ENCODE measurements at places on chromosomes 1 and 21. TPM values are rescaled to one million over a fixed set of nuclear protein-coding genes. Genes with fewer than 3 reads are reported as not detected.

The CFAP107 gene
- total RNA-seq, result not detected

The CNKSR1 gene
- 3.6 TPM for total RNA-seq

The DYRK1A gene
- total RNA-seq, result 73.5 TPM

The HFM1 gene
- total RNA-seq, result 7.1 TPM

The DCST2 gene
- total RNA-seq, result 1.3 TPM

The PTPN14 gene
- total RNA-seq, result 26.4 TPM

The S100B gene
- total RNA-seq, result 37.3 TPM

The ZYG11A gene
- 0.14 TPM for total RNA-seq

Data from neural crest cell (in vitro differentiated cells).